Effector CD8-positive, alpha-beta T cell (primary cell): ENCODE measurements at places on chromosomes 12 and 14.

DNA sequence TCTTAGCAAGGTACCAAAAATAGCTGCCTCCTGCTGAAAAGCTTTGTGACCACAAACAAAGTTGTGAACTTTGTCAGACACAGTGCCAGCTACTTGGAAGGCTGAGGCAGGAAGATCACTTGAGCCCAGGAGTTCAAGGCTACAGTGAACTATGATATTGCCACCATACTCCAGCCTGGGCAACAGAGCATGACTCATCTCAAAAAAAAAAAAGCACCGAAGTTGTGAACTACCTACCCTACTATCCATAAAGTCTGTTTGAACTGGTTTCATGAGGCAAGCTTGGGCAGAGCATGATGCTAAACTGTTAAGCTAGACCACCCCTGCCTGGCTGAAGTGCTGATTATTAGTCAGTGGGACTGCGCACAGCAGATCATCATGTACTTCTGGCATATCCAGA lies 75.5 kb downstream of the RAD52 start:
- no peak for DNase-seq

- DNase-seq, result no peak
These were observed 10.8 kb downstream of the BEGAIN start for GRCh38 chr14:100576091-100577085.

- DNase-seq, result no peak
These were observed 33.0 kb downstream of the BTBD7 start for GRCh38 chr14:93299866-93300265.

DNA sequence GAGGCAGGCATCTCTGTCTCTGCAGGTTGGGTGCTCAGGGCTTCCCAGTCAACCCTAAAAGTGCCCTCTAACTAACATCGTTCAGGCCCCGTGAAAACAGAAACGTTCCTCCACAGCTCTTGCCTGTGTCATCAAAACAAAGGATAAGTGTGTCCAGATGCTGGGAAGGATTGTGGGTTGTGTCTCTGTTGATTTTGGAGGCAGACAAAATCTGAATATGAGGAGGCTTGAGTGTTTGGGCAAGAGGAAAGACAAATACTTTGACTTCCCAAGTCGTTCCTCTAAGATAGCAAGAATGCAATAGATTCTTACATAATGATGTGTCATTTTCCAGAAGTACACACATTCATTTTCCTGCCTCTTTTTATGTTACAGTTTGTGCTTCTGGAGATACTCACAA lies 52.9 kb downstream of the SERPINA3 start:
- DNase-seq, result no peak

GRCh38 chr12:90216815-90217214 lies 508.2 kb upstream of the ATP2B1 start:
- no peak for DNase-seq

GRCh38 chr12:56897844-56898361 lies 36.3 kb downstream of the SDR9C7 start:
- DNase-seq, result no peak

- DNase-seq, result no peak
These were observed 20.1 kb upstream of the RNASE12 start for GRCh38 chr14:20611277-20611676.

GRCh38 chr14:103867523-103867953 lies 20.2 kb upstream of the PPP1R13B start:
- DNase-seq, result no peak

DNA sequence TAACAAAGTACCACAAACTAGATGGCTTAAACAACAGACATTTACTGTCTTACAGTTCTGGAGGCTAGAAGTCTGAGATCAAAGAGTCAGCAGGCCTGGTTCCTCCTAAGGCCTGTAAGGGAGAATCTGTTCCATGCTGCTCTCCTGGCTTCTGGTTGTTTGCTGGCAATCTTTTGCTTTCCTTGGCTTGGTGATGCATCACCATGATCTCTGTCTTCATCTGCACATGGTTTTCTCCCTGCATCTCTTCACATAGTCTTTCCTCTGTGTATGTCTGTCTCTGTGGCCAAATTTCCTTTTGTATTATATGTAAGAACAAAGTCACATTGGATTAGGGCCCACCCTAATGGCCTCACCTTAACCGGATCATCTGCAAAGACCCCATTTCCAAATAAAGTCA lies 168.5 kb downstream of the CAPZA3 start:
- no peak for DNase-seq

GRCh38 chr12:3302401-3303041 lies 188.5 kb upstream of the PRMT8 start:
- no peak for DNase-seq

DNA sequence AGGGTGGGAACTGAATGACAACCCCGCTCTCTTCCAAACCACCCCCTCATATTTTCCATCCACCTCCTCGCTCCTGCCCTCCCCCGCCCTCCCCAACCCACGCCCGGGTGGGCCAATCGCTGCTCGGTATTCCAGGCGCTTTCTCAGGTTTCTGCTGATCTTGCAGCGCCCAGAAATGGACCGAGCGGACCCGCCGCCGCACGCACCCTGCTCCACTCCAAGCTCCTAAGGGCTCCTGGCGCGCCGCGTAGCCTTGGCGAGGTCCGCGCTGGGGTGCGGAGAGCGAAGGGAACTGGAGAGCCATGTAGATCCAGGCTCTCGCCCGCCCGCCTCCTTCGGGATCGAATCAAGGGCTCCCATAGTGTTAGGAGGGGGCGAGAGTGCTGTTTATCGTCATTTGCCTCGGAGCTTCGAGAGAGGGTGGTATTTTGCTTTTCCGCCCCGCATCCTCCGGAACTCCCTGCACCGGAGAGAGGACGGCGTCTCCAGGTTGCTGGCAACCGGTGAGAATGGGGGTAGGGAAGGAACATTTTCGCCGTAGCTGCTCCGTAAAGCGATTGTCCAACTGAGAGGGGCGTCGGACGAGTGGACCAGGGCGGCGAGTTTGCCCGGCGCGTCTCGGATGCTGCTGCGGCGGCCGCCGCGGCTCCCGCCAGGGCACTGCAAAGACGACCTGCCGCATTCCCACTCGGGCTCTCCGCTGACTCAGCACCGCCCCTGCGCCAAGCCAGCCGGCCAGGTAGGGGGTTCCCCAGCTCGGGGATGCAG lies at the start of gene KCNA1:
TSS of gene KCNA1 (plus strand) at position 172 of the 768 bp plus-strand sequence. CDS start 1,474 bp downstream, outside the sequence.
- DNase-seq, result no peak
